ENCODE measurements at places on chromosomes 1 and 21.

DNA sequence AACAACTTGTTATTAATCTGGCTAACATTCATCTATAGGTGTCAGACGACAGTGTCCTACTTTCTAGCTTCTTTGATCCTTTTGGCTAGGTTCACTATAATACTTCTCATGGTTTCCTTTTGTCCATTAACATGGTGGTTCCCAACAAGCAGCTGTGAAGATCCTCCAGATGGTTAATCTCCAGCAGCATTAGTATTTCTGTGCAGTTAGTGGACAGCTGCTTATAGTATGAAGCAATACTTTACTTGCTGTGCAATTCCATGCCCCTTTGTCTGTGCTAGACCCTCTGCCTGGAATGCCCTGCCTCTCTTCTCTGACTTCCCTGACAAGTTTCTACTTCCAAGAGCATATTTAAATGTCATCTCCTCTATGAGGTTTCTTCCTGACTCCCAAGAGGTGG is 41.7 kb upstream of the ARHGAP29 start:
- no peak for DNase-seq

- DNase-seq: no peak
These were observed 87.3 kb upstream of the CD53 start for GRCh38 chr1:110785612-110786011.

GRCh38 chr1:116298746-116299145 is 74.3 kb upstream of the ATP1A1 start:
- no peak for DNase-seq

- DNase-seq: no peak
These were observed 5.2 kb upstream of the S100A2 start for GRCh38 chr1:153570874-153571273.

GRCh38 chr1:228370941-228371740 is 35.5 kb downstream of the TRIM11 start:
- DNase-seq: no peak

- DNase-seq: no peak
These were observed 170.5 kb downstream of the PTPRU start for GRCh38 chr1:29406814-29407213.
